AG04450 (cell line): ENCODE measurements at places on chromosomes 6 and 20.

DNA sequence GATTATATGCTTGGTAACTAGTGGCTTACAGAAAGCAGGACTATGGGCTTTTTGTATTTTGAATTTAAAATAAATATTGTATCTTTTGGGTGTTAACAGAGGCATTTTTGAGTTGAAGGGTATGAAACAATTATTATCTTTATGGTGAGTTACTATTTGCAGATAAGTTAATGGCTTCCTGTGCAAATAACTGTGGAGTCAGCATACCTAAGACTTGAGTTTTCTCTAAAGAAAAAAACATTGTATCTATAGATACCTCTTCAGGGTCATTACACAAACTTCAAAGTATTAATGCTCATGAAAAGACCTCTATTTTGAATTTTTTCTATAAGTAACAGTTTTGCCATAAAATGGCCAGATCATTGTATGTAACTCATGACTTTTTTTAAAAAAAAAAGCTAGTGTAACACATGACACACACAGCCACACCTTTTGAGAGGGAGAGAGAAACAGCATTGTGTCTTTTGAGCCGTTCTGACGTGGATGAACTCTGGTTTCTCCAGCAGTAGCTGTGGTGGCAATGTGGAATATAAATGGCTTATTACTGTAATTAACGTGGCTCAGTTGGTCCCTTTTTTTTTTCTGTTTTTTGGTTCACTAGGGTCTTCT, 36.3 kb downstream of the PLEKHG1 start:
- no peak for DNase-seq

DNA sequence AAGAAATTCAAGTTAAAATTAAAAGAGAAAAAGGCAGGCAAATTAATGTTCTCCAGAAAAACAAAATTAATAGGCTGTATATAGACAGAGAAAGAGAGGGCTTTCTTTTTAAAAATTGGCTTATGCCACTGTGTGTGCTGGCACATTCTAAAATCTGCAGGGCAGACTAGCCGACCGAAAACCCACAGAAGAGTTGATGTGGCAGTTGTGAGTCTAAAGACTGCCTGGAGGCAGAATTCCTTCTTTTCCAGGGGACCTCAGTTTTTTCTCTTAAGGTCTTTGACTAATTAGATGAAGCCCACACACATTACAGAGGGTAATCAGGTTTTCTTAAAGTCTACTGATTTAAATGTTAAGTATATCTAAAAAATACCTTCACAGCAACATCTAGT, 85.7 kb downstream of the GJA1 start:
- no peak for DNase-seq

- no peak for DNase-seq
These were observed 88.3 kb downstream of the FAM50B start for GRCh38 chr6:3937438-3937837.

GRCh38 chr6:82216549-82216948, 31.0 kb downstream of the IBTK start:
- DNase-seq: no peak

GRCh38 chr6:160337301-160337700, 10.9 kb upstream of the SLC22A3 start:
- no peak for DNase-seq

DNA sequence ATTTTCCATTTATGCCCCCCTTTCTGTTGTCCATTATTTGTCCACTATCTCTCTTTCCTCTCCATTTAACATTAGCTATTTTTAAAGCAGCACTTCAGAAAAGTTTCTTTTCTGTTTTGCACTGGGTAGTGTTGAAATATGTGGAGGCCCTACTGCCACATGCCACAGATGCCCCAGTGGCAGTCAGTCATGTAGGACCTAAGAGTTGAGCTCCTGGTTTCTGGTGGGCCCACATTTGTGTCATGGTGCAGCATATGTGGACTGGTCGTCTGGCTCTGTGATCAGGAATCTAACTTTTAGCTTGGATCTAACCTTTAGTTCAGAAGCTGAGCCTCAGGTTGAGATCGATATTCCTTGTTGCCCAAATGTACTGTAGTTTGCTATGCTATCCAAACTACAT, 54.8 kb downstream of the HFE start:
- DNase-seq: no peak

GRCh38 chr6:85866758-85867401, 224.2 kb upstream of the SYNCRIP start:
- DNase-seq: no peak

DNA sequence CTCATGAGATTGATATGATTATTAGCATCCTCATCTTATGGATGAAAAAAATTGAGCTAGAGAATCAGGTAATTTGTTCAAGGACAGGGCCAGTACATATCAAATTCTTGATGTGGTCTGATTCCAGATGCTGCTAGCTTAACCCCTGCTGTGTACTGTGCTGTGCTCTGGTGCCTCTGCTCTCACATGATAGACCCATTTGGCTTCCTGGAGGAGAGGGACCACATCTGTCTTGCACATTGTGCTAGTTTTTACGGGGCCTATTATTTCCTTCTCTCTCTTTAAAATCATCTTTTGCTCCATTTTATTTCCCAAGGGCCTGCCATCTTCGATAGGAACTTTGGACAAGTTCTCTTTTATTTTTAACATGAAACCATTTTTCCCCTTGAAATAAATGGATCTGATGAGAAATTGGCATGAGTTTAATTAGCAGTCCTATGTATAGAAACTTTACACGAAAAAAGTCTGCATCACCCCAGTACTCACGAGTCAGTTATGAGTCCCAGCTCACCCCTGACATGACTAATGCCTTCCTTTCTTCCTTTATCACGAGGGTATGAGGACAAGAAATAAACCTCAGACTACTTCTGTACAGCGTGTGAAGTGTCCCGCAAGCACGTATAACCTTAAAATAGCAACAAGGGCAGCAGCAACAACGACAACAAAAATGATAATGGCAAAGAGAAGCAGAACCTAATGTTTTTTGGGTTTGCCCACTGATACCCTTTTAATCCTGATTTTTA, 26.5 kb downstream of the CD109 start:
- peak; percentile 50 for DNase-seq

DNA sequence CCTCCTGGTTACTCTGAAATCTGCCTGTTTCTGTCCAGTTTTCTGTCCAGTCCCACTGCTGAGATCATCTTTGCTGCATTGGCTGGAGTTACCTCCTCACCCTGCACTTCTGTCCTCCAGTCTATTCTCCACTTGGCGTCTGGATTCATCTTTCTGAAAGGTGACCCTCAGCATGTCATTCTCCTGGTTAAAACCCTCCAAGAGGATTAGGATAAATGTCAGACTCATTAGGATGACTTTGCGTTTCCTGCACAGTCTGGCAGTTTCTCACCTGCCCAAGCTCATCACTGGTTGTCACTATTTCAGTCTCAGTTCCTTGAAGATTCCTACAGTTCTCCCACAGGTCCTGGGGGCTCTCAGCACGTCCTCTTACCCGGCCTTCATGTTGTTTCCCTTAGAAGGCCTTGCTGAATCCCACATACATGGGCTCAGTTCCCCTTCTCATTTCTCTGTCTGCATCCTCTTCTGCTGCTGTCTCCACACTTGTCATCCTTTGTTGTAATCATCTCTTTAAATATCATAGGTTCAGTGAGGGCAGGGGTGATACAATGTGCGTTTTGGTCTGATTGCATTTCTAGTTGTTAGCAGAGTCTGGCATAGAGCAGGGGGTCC, 374.8 kb downstream of the QKI start:
- DNase-seq: no peak

DNA sequence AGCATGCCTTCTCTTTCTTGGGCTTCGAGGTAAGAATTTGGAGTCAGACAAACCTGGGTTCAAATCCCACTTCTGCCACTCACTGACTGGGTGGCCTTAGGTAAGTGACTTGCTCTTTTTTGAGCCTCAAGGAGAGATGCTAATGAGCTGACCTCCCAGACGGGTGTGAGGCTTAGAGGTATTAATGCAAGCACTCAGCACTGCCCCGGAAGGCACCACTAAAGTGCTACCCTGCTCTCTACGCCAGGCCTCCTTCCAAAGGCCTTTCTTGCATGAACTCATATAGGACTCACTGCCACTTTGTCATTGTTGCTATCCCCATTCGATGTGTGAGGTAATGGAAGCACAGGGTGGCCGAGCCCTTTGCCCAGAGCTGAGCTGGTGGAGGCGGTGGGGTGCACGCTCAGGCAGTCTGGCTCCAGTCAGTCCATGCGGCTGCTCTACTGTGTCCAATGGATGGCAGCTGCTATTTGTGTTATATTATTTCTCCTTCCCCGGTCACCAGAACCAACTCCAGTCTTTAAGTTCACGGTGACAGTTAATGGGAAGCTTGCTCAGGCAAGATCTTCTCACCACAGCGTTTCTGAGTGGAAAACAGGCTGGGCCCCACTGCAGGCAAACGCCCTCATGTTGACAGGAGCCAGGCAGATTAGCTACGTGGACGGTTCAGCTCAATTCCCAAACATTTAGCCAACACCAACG, 55.2 kb upstream of the MLN start:
- DNase-seq: no peak

DNA sequence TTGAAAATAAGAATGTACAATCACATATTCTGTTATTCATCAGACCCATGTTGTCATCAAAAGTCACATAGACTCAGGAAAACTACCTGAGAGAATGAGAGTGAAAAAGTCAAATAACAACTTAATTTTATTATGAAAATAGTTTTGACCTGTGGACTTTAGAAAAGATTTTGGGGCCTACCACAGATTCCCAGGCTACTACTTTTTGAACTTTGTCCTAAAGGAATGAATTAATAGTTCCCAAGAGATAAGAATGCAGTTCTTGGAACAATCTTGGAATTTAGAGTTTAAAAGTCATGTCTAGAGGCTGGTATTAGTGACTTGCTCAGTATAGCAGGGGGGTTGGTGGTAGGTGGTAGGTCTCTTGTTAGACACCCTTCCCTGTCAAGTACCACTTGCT, 3.3 kb downstream of the TAF8 start:
- DNase-seq: no peak

DNA sequence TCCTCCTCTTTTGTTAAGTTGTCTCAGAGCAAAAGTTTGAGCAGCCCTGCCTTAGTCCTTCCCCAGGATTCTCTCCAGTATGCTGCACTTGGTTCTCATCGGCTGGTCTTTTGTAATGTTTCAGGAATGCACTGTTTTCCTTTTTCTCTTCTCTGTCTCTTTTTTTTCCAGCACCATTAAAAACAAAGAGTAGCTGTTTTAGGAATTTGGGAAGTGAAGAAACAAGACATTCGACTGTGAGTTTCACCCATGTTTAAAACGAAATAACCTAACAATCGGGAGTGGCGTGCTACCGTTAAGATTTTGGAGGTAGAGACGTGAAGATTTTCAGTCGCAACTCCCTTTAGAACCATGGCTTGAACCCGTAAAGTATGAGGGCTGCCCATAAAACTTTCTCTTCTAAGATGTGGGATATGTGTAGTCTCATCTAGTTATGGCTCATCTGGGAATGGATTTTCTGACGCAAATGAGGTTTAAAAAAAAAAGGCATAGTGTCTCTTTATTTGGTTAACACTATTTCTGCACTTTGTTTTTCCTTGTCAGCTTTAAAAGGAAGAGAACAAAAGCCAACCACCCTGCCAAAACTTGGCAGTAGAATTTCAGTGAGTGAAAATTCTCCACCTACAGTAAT, 35.9 kb upstream of the RAB23 start:
- DNase-seq: peak; percentile 72

DNA sequence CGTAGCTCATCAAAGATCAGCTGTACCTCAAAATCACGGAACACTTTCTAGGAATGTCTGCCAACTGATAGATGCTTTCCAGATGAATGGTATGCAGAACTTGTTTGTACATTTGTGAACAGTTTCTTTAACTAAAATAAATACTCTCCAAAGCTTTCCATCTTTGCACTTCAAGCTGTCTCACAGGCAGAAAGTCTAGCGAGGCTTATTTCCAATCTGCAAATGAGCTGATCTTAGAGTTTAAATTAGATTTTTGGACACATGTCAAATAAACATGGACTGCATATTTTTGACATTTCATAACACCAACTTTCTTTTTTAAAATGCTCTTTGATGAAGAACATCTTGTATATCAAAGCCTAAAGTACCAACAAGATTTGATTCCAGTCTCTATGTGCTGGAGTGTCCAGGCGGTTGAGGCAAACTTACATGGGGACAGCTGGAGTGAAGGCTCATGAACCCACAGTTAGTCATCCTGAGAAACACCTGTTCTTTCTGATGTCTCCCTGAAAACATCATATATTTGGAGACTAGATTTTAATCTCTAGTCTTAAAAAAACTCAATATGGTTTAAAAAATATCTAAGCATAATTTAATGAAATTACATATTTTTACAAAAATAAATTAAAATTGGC, 268.6 kb upstream of the AGPAT4 start:
- DNase-seq: no peak

DNA sequence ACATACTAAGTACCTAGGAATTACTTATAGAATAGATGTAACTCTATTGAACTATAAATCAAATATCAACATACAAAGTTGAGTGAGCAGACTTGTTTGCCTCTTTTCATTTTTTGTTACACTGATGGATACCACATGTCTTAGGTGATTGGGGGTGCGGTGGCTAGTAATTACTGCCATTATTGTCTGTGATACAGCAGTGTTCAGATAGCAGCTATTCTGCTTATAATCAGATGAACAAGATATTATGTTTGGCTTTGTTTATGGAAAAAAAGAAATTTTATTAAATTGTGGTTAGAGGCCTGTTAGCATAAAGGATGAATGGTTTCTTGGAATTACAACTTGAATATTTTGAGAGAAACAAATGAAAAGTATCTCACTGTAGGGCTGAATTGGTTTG, 55.9 kb downstream of the KCNQ5 start:
- DNase-seq: no peak

GRCh38 chr20:10647471-10647870, 26.3 kb downstream of the JAG1 start:
- no peak for DNase-seq

- no peak for DNase-seq
These were observed 448.6 kb upstream of the CDH4 start for GRCh38 chr20:60803335-60804055.

DNA sequence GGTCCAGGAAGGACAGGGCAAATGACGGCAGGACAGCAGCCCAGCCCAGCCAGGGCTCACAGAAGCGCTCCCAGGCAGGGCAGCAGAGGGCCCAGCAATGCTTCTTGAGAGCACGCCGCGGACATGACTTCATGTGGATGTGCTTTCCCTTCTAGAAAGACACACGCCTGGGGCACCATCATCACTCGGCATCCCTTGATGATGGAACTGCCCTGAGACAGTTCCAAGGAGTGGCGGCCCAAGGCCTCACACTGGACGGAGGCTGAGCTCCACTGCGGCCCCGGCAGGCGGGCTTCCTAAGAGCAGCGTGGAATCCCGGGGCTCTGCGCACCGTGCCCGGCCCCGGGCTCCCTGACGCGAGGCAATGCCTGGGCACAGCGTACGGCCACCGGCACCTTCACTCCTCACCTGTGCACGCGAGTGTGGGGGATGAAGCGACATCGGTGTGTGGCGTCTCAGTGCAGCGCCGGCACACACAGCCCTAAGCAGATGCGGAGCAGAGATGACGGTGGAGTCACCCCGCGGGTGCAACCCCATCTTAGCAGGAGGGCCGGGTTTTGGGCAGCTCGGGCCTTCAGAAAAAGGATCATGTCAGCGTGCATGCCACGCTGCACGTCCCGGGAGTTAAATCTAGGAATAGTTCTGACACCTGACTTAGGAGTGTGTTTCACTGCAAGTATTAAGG, 86.6 kb downstream of the THBS2 start:
- DNase-seq: no peak

GRCh38 chr6:16319813-16320532, 81.6 kb downstream of the GMPR start:
- DNase-seq: peak; percentile 83
